Stimulated activated naive CD4-positive, alpha-beta T cell treated with Interleukin-2 at 50 U/mL for 16 hours (primary cell): ENCODE measurements at places on chromosomes 12 and 14.
A peak's percentile ranks its signal among the peaks of the same experiment; 100 is the strongest.

DNA sequence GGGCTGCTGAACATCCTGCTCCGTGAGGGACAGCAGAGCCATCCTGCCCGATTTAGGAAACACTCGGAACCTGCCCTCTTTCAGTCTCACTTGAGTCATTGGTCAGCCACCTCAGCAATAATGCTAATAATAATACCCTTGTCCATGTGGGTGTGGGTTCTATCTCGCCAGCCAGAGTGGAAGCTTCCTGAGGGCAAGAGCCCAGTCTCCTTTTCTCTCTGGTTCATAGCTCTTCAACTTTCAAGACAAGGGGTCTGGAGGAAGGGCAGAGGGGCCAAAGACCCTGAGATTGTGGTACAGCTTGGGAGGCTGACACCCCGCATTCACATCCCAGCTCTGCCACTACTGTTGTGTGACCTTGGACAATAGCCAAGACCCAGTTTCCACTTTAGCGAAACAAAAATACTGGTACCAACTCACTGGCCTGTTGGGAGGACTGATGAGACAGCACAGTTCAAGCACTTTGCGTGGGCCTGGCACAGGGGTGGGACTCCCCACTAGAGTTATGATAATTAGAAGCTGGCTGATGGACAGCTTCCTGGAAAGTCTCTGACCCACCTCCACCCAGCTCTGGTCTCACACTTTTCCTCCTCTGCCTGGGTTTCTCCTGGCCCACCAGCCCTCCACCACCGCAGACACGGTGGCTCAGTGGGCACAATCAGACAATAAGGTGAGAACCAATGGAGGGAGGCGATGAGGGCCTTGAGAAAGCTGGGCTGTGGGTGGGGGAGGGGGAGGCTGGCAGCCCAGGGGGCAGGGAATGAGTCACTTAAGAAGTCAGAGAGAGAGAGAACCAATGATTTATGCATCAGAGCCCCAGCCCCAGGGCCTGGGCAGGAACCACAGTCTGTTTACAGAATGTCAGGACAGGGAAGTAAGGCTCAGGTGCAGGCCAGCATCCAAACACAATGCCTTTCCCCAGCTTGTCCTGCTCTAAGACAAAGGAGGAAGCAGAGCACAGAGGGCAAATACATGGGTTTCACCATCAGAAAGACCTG, 9.6 kb downstream of the FAIM2 start:
- no peak for DNase-seq

DNA sequence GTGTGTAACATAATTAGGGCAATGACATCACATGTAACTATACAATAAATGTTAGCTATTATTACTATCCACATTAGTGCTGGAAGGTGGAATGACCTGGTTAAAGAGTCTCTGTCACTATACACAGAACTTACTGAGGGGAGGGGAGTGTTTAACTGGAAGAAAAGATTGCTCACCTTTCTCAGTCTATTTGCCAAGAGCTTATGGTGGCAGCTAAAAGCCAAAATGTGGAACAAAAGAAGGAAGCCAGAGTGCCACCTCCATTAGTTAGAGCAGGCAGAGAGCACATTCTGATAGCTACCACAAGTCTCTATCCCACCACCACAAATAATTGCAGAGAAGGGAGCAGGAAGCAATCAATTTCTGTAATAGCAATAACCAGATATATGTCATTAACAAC, 124.4 kb downstream of the MED13L start:
- no peak for DNase-seq

DNA sequence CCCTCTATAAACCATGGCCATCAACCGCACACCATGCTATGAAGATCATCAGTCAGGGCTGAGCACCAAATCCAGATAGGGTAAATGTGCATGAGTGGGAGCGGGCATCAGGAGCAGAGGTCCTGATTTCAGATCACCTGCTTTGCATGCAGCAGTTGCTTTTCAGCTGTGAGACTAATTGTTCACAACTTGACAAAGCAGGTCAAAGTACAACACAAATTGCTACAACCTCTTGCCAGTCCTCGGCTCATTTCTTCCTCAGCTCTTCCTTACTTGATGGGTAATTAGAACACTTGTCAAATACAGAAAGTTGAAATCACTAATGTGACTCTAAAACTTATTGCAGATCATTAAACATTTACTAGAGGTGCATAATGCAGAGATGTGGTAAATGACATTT, 171.6 kb downstream of the PPM1H start:
- DNase-seq: no peak

- DNase-seq: no peak
Observed at GRCh38 chr14:23660290-23661226, 24.4 kb downstream of the DHRS2 start.

- no peak for DNase-seq
Observed at GRCh38 chr12:85698937-85699336, 137.3 kb downstream of the RASSF9 start.

- DNase-seq: no peak
Observed at GRCh38 chr14:29671034-29671433, 256.6 kb downstream of the PRKD1 start.

DNA sequence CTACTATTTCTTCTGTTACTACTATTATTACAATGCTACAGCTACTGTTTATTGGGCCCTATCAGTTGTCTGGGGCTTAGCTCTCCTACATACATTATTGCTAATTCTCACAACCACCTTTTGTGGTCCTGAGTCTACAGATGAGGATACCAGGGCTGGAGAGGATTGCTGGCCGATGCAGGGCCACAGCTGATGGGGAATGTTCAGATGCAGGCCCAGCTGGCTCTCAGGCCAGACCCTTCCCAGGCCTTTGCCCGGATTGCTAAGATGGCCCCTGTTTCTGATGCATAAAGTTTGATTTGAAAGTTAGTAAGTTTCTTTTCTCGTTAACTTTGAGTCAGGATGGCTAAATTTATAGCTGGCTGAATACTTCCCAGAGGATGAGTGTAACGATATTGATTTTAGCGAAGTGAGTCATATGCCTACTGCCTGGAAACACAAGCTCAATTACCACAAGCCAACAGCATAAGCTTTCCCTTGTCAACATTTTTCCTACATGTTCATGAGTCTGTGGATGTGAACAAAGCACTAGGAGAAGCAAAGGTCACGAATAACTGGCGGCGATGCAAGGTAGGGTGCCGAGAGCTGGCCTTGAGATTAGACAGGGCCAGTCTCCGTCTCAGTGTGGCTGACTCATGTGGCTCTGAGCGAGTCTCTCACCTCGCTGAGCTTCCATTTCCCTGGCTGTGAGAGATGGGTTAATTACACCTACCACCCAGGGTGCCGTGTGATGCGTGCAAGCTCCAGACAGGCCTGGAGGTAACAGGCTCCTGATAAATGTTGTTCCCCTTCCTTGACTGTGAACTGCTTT, 111.0 kb downstream of the BEGAIN start:
- DNase-seq: no peak

GRCh38 chr12:8544295-8544694, 3.6 kb upstream of the CLEC4E start:
- peak; percentile 53 for DNase-seq

- DNase-seq: no peak
Observed at GRCh38 chr12:94699801-94700200, 49.4 kb upstream of the TMCC3 start.

DNA sequence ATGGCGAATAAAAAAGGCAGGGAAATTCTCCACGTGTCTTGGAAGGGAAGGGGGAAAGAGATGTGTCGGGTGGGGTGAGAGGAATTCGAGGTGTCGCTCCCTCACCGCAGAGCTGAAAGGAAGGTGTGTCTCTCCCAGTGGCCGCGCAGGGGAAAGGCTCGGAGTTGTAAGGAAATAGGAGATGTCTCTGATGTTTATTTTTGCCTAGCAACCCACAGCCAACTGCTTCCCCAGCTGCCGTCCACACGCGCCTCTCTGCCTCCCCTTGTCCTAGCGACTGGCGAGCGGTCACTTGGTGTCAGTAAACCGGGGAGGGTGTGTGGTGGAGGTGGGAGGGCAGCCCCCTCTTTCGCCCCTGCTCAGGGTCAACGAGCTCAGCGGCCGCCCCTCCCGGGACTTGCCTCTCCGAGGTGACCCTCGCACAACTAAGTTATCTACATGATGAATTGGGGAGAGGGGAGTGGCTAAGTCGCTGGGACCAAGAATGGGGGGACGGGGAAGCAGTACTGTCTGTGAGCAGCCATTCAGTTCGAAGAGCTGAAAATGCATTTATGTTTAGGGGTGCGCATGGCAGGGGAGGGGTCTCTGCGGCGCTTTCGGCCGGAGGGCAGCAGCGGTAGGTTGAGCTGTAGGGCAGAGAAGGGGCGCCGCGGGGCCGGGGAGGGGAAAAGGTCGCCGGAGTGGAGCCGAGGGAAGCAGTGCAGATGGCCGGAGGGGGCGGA, 585 bp upstream of the DYRK2 start:
- DNase-seq: no peak

GRCh38 chr14:81324011-81324410, 76.1 kb downstream of the STON2 start:
- DNase-seq: no peak

DNA sequence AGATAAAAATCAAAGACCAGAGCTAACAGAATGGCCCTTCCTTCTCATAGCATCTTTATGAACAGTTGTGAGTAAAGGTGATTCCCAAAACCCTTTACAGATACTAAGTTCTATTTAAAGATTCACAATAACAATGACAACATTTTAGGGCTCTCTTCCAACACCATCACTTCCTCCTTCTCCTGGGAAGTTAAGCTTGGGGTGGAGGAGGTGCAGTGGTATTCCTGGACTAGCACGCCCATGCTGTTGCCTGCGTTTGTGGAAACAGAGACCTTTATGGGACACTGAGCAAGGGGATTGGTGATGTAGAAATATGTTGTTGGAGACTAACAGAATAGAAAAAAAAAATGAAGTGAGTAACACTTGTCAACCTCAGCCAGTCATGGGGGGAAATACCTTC, 22.5 kb downstream of the SYNE2 start:
- DNase-seq: no peak

- DNase-seq: no peak
Observed at GRCh38 chr12:5294274-5295070, 137.4 kb upstream of the NTF3 start.

DNA sequence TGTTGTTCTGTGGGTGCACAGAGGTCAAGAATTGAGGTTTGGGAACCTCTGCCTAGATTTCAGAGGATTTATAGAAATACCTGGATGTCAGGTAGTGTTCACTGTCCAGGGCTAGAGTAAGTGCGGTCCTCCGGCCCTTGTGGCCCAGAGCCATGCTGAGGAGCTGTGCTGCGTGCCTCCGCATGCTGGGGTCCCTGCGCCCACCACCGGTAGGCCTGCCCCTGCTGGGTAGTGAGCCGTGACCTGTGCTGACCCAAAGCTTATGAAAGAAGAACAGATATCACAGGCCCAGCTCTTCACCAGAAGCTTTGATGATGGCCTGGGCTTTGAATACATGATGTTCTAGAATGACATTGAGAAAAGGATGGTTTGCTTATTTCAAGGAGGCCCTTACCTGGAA, 37.8 kb upstream of the CMAS start:
- DNase-seq: no peak

DNA sequence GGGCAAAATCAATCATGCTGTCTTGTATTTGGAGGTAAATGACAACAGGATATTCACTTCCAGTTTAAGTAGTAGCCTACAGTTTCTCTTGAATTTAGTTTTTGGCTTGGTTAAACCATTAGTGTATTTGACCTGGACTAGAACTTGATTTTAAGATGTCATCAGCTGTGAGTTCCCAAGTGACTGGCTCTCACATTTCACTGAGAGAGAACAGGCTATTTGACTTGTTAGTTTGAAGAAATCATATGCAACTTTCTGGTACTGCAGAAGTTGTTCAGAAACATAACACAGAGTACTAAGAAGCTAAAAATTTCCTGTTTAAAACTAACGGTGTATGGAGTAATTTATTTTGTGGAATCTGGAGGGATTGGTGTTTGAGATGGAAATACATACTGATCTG, 22.3 kb downstream of the MNAT1 start:
- DNase-seq: no peak

- DNase-seq: no peak
Observed at GRCh38 chr12:128871516-128871892, 18.2 kb downstream of the GLT1D1 start.

DNA sequence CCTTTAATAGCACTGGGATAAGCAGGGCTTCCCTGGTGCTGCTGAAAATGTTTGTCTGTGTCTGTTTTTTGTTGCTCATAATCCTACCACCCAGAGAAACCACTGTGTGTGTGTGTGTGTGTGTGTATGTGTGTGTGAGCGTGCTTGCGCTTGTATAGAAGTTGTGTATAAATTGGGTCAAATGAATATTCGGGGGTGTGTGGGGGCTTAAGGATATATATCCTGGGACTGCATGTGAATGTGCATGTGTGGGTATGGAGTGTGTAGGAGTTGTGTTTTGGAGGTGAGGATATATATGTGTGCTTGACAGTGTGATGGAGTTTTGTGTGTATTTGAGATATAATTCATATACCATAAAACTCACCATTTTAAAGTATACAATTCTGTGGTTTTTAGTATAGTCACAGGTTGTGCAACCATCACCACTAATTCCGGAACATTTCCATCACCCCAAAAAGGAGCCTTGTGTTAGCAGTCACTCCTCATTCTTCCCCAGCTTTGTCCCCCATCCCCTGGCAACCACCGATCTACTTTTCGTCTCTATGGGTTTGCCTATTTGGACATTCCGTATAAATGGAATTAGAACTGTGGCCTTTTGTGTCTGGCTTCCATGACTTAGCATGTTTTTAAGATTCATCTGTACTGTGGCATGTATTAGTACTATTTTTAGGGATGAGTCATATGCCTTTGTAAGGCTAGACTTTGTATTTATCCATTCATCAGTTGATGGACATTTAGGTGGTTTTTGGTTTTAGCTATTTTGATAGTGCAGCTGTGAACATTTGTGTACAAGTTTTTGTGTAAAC, 25.6 kb downstream of the TCTN1 start:
- no peak for DNase-seq

DNA sequence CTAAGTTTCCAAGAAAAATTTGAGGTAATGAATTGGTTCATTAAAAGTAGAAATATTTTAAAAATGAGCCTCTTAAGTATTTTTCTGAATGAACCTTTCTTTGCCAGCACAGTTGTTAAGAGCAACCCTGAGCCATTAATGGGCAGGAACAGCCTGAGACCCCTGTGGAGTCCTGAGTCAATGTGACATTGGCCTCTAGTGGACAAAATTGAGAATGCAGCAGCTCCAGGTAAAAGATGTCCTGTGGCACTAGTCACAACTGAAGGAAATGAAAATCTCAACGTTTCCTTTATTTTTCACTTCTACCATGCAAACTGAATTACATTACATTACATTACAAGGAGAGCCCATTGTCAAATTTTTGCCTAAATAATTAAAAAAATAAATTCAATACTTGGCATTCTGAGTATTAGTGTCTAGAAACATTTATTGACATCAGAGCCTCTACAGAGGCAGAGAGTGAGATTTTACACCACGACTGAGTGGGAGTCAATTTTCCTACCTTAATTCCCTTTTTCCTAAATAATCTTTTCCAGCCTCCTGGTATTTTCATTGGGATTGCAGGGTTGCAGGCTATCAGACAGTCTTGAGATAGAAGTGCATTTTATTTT, 135.7 kb downstream of the PPM1H start:
- DNase-seq: peak; percentile 5
